ENCODE measurements at places on chromosomes 16 and 17.
A peak's percentile ranks its signal among the peaks of the same experiment; 100 is the strongest.

DNA sequence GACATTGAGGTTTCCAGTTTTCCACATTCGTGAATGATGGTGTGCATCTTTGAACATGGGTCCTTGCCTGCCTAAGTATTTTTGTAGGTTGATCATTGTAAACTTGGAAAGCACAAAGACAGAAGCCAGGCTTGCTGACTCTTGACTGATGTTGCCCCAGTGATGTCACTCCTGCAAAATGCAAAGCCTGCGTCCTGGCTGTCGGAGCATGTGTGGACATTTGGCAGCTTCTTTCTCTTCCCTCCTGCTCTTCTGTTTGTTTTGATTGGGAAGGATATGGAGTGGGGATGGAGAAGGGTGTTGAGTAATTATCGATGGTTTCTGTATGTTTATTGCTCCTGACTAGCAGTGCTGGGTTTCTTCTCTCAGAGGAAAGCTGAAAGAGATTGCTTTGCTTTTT lies 3.2 kb downstream of the NDE1 start:
- DNase-seq: no peak

- peak; percentile 25 for DNase-seq
Measured at GRCh38 chr17:59366773-59367656, 35.6 kb downstream of the YPEL2 start.

DNA sequence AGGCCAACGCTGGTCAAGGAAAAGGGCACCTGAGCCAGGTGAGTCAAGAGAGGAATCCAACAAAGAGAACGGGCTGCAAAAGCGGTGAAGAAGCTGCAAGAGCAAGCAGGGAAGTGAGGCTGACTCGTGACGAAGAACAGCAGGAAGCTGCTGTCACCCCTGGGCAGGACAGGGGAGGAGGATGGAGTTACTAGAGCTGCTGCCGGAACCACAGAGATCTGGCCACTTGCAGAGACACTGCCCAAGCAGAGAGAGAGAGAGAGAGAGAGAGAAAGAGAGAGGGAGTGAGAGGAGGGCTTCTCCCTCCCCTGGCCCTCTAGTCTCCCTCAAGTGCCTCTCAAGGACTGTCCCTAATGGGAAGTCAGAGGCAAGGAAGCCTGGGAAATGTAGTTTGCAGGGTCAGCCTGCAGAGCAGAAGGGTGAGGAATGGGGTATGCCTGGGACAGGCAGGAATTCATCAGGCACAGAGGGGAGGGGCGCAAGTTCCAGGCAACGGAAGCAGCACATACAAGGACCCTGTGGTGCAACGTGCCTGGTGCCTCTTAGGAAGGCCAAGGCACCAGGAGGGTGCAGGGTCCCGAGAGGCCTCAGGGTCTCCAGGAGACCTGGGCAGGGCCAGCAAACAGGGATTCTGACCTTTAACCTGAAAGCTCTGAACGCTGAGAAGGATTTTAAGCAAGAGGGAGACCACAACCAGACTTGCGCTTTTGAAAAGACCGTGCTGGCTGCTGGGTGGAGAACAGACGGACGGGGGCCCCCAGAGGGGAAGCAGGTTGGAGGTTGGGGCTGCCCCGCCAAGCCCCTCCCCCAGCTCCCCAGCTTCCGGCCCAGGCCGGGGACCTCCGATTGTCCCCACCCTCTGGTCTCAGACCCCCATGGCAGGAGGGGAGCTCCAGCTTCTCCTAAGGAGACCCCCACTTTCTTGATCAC lies 45.8 kb upstream of the CIBAR2 start:
- DNase-seq: no peak

DNA sequence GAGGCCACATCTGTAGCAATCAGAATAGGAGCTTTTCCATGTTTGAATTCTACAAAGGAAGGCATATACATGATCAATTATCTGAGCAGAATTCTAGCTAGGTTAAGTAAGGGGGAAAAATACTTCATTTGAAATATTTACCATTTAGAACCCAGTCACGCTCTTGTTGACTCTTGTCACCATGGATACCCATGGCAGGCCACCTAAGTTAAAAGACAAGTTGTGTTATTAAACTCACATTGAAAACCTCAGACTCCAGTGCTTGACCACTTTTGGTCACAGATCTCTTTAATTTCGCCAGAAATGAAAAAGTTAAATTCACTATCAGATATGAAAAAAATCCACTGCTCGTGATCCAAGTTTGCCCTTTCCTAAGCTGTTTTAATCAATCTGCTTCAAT lies 4.1 kb downstream of the DDX5 start:
- no peak for DNase-seq

DNA sequence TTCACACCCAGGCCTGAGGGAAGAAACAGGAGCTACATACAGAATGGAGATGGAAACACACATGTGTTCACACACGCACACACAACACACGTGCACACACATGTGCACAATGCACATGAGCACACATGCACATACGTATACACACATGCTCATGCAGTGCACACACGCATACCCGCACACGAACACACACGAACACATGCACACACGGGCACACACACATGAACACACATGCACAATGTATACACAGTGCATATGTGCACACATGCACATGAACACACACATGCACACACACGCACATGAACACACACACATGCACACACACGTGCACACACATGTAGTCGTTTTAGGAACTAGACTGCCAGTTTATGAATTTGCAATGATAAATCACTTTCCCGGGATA lies 49.3 kb upstream of the CDR2 start:
- no peak for DNase-seq

- no peak for DNase-seq
Measured at GRCh38 chr17:9669551-9670008, 24.3 kb downstream of the USP43 start.

DNA sequence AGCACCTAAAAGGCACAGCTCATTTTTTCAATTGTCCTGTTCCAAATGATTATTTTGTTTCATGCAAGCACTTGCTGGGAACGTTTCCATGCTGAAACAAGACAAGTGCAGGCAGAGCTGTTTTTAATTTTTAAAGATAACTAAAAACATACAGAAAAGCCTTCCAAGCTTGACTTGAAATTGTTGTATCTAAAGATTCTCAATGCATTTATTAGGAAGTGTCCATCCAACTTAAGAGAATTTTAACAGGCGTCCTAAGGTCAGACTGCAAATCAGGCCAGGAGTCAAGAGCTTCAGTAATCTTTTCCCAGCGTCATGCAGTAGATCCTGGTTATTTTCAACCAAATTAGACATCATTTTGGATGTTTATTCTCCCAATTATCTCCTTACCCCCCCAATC lies 702.8 kb downstream of the KCNJ2 start:
- no peak for DNase-seq

- DNase-seq: no peak
Measured at GRCh38 chr16:30656388-30656787, 1.8 kb upstream of the FBRS start.

DNA sequence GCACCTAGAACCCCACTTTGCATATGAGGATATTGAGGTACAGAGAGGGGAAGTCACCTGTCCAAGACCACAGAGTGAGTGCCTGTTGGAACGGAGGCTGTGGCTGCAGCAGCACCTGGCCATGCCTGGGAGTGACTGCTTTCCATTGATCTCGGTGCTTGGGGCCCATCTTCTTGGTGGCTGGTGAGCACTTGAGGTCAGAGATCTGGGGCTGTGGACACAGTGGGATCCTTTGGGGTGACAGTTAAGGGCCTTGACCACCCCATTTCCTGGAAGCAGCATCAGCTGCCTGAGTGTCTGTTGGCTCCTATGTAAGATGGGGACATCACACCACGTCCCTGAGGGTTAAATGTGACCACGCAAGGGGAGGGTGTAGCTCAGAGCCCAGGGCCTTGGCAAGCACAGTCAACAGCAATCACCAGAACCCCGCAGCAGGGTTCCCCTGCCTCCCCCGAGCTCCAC lies 111.7 kb downstream of the IRF8 start:
- no peak for DNase-seq

DNA sequence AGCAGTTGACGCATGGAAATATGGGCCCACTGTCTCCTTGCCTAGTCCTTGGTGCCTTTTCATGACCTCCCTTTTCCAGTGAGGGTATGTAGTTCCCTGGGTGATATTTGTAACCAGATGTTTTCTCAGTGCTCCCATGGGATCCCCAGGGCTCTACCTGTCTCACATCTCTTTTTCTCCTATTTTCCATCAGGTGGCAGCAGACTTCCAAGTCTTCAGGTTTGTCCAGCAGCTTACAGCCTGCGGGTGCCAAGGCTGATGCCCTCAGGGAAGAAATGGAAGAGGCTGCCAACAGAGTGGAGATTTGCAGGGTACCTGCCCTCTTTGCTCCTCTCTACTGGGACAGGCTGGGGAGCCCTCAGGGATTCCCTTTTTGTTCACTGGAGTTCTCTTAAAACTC lies 89.1 kb downstream of the ELAC2 start:
- no peak for DNase-seq

DNA sequence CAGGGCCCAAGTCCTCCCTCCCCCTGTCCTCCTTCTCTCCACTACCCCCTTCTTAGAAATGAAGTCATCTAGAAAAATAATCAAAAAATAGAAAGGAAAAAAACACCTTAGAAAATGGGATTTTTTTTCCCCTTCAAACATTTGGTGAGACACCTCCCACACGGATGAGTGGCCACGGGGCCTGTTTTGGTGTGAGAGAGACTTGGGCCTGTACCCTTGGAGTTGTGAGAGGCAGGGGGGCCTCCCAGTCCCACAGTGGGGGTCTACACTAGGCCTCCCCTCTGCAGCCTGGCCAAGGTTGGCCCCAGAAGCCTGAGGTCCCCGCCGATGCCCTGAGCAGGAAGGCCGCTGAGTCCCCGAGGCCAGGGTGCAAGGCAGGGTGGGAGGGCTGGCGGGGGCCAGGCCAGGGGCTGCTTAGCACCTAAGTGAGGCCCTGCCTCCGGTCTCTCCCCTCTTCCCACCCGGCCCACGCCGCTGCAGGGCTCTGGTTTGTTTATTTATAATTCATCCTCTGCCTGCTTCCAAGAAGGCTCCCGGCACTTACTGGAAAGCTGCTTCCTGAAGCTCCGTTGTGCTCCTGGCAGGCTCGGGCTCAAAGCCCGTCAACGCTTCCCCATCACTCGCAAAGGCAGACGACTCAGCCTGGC lies 26.4 kb downstream of the NPTX1 start:
- no peak for DNase-seq

GRCh38 chr17:22267019-22267418 lies 574.7 kb downstream of the KCNJ18 start:
- no peak for DNase-seq

GRCh38 chr17:39813631-39814030 lies 50.5 kb downstream of the IKZF3 start:
- DNase-seq: no peak

GRCh38 chr17:794876-795275 lies 12.7 kb downstream of the MRM3 start:
- DNase-seq: peak; percentile 35

DNA sequence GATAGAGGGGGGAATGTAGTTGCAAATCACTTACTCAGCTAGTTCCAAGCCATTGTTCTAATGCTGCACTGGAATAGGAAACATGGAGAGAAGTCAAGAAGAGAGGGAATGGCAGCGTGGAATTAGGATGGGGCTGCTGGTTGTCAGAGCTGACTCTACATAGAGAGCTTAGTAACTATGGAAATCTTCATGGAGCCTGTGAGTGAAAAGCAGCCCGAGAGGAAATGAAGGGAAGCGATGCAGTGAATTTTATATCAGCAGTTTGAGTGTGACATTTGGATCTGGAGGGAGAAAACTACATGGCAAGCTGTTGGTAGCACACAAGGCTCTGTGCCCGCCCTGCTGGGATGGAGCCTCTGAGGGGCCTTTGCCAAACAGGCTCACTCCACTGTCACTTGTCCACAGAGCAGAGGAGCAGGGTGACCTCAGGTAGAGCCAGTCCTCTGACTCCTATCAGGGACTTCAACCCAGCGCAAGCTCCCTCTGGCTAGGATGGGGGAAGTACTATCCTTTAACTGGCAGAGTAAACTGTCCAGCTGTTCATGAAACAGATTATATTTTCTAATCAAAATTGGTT lies 27.9 kb upstream of the PMFBP1 start:
- DNase-seq: no peak

DNA sequence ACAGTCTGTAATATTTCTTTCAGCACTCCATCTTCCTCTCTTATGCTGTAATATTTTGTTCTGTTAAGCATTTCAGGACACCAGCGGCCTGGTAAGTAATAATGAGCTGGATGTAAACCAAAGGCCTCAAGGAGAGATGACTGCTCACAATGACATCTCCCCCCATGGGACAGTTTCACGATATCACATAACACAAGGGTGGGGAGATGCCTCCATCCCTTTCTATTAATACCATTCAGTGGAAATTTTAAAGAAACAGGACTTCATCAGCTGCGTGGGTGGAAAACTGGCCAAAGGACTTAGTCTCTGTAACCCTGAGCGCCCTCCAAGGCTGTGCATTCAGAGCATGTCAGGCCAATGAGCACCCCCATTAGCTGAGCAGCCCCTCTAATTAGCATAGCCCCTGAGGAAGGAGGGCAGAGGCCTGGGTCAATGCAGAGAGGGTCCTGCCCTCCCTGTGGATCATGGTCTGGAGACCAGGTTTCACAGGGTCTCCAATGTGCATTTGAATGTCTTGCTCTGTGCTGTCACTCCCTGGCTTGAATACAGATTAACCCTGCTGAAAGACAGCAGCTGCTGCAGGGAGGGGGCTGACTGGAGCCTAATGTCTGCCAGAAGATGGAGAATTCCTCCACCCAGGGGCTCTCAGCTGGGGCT lies 156.4 kb downstream of the HS3ST2 start:
- DNase-seq: no peak

- no peak for DNase-seq
Measured at GRCh38 chr17:21545064-21545463, 147.3 kb upstream of the KCNJ18 start.

DNA sequence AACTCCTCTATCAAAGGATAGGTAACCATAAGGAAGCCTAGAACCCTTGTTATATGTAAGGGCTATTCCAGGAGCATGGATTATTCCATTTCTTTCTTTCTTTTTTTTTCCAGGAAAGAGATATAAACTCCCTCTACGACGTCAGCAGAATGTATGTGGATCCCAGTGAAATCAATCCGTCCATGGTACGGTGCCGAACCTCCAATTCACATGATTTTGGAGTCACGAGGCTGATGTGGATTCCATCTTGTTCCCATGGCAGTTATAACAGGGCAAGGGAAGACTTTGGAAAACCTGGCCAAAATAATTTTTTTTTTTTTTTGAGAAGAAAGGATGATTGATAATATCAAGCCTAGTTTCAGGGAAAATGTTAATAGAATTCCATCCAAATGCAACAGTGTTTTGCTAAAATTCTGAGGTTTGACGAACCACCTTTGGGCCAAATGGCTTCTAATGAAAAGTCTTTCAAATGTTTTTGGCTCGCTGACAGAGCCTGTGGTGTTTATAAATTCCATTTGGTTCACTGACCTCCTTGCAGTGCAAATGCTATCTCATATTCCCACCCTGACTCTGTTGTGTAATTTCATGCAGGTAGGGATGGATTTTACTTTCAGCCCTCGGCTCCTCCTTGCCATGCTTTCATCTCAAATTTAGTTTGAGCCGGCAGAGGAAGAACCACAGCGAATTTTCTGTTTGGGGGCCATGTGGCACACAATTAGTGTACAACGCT lies 90.0 kb downstream of the SDR42E1 start:
- no peak for DNase-seq
